Activated CD8-positive, alpha-beta memory T cell treated with anti-CD3 and anti-CD28 coated beads, Interleukin-2, amount 50 U/mL, for 48 hours (primary cell): ENCODE measurements at places on chromosomes 4 and X.

DNA sequence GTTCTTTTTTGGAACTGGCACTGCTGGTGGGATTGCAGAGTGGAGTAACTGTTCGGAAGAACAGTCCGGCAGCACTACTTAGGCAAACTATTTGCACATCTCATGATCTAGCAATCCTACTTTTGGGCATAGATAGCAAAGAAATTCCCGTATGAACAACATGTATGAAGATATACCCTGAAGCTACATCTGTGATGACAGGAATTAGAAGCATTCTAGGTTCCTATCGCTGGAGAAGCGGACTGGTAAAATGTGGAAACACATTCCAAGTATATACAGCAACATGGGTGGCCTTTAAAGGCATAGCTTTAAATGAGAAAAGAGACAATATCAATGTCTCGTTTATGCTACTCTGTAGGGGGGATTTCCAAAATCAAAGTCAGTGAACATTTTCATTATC is 3.1 kb downstream of the DCAF16 start:
- no peak for DNase-seq

GRCh38 chr4:137310166-137310565 is 222.1 kb downstream of the PCDH18 start:
- no peak for DNase-seq

DNA sequence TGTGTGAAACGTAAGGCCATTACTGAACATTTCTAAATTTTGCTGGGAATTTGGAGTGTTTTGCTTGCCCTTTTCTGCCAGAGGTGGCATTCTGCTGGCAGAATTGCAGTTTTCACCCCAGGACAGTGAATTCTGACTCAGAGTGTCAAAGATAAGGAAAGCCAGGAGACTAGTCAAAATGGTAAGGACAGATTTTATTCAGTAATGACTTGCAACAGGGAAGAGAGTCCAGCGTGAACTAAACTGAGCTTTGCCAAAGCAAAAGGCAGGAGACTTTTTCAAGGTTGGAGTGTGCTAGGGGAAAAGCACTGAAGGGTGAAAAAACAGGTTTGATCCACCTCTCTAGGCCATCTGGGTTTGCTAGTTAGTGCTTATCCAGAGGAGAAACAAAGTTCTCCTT is 19.4 kb downstream of the MRFAP1 start:
- no peak for DNase-seq

DNA sequence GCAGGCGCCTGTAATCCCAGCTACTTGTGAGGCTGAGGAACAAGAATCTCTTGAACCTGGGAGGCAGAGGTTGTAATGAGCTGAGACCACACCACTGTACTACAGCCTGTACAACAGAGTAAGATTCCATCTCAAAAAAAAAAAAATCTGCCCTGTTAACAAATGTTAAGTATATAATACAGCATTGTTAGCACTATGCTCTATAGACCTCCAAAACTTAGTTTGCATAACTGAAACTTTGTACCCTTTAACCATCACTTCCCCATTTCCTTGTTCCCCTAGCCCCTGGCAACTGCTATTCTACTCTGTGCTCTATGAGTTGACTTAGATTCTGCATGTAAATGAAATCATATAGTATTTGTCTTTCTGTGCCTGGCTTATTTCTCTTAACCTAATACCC is 76.7 kb downstream of the TAB3 start:
- no peak for DNase-seq

GRCh38 chrX:136531951-136532350 is at the start of gene VGLL1:
TSS of gene VGLL1 (plus strand) at chrX:136532215. CDS start at chrX:136536021, 3,806 bp downstream.
- no peak for DNase-seq

GRCh38 chr4:8644461-8644891 is 51.9 kb downstream of the CPZ start:
- no peak for DNase-seq

GRCh38 chr4:12635629-12636028 is 848.5 kb downstream of the RAB28 start:
- no peak for DNase-seq

DNA sequence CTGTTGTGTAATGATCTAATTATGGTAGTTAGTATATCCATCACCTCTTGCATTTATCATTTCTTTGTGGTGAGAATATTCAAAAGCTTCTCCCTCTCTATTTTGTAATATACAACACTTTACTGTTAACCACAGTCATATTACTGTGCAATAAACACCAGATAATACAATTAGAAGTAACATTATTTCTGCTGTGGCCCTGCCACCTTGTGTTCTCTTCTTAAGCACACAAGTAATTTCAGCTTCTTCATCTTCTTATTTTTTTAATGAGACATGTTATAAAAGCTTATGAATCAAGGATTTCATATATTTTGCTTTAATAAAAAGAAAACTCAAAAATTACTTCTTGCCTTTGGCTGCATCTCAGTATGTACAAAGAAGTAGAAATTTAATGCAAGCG is 675.2 kb upstream of the INTU start:
- DNase-seq = no peak

- no peak for DNase-seq
Observed at GRCh38 chrX:15416133-15416993, 32.1 kb upstream of the VEGFD start.

DNA sequence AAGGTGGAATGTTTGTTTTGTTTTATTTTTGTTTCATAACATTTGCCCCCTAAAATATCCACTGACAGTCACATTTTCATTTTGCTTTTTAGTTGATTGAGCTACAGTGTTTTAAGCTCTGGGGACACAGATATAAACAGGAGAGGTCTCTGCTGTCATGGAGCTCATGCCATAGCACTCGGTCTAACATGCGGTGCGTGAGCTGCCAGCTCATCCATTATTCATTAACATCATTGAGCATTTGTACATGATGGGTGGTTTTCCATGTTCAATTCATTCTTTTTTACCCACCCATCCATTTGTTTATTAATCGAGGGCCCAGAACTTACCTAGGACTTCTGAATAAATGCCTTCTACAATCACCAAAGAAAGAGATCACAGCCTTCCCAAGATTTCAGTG is 150.1 kb upstream of the SFRP2 start:
- DNase-seq = no peak

- DNase-seq = no peak
Observed at GRCh38 chr4:145731028-145731427, 51.1 kb downstream of the C4orf51 start.

DNA sequence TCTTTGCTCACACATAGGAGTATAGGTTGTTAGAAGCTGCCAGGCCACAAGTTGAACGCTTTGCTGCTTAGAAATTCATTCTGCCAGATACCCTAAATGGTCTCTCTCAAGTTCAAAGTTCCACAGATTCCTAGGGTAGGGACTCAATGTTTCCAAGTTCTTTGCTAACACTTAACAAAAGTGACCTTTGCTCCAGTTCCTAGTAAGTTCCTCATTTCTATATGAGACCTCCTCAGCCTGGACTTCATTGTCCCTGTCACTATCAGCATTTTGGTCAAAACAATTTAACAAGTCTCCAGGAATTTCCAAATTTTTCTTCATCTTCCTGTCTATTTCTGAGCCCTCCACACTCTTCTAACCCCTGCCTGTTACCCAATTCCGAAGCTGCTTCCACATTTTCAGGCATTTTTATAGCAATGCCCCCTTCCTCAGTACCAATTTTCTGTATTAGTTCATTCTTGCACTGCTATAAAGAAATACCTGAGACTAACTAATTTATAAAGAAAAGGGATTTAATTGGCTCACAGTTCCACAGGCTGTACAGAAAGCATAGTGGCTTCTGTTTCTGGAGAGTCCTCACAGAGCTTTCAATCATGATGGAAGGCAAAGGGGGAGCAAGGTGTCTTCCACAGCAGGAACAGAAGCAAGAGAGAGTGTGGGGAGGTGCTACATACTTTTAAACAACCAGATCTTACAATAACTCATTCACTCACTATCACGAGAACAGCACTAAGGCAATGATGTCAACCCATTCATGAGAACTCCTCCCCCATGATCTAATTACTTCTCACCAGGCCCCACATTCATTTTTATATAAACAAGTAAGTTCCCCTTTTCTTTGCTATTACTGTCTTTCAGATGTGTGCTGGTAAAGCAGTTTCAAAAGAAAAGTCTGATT is 11.5 kb upstream of the TLR1 start:
- no peak for DNase-seq

DNA sequence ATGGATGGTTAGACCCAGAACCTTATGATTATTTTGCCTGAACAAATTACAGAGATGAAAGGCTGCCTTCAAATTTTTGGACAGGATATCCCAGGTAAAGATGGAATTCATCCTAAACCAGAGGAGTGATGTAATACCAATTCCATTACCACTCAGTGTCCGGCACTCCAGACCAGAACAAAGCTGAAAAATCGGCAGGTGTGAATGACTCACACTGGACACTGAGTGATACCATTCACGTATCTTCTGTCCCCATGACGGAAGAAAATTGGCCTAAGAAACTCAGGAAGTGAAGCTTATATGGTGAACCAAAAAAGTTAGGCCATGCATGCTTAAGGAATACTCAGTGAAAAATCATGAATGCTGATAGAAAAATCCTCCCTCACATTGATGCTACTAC is 34.5 kb downstream of the PALLD start:
- no peak for DNase-seq

- no peak for DNase-seq
Observed at GRCh38 chr4:31467781-31468180, 747.6 kb downstream of the PCDH7 start.

GRCh38 chr4:96097040-96097607 is 257.2 kb downstream of the PDHA2 start:
- no peak for DNase-seq

GRCh38 chr4:102665527-102665926 is 95.2 kb downstream of the MANBA start:
- no peak for DNase-seq

GRCh38 chr4:10622728-10623127 is 61.8 kb downstream of the CLNK start:
- DNase-seq = no peak

GRCh38 chr4:74531963-74532794 is 87.2 kb downstream of the AREG start:
- no peak for DNase-seq

GRCh38 chrX:154730253-154730891 is 20.5 kb downstream of the GAB3 start:
- DNase-seq = no peak

- DNase-seq = no peak
Observed at GRCh38 chr4:117224256-117224655, 138.9 kb upstream of the TRAM1L1 start.

- DNase-seq = no peak
Observed at GRCh38 chr4:39043861-39044363, 11.7 kb upstream of the TMEM156 start.

DNA sequence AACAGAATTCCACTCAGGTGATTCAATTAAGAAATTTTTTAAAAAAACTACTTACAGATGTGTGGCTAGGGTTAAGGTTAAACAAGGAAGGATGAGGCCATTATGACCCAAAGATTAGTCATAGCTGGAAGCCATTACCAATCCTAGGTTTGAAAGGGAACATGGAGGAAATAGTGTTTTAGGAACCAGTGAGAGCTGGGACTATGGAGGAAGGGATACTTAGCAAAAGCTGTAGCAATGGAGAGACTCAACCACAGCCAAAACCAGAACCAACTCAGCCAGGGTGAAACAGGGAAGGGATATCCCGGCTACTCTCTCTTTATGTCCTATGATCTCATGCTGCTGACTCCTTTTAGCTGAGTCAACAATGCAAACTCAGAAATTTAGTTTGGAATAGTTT is 148.6 kb upstream of the CNKSR2 start:
- DNase-seq = no peak
